ENCODE measurements at places on chromosomes 3 and 15.

DNA sequence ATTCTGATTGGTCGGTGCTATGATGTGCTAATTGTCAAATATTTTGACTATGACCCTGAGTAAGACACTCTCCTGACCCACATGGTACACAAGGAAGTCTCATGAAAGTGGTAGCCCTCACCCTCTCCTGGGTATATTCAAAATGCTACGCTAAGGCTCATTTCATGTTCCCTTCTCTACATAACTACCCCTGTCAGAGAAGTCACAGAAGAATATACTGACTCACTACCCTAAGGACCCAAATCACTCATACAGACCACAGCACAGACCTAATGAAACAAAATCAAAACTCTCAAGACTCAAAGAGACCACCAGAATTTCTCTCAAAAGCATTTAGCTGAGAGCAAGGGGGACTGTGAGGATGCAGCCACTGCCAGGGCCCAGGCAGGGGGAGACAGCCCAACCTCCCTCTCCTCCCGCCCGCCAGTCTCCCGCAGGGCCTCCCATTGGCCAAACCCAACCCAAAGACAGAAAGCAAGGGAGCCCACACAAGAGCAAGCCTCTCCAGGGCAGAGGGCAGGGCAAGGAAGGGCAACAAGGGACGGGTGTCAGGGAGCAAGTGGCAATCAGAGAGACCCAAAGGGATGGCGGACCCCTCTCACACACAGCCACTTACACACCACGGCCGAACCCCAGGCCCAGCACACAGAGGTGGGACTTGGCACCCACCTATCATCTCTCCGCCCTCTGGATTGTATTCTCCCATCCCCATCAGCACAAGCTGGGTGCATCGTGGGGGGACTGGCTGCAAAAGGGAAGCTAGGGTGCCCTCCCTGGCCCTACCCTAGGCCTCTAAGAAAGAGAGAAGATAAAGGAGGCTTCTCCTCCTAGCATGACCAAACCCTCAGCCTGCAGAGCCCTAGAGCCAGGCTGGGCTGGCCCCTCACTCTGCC, 41.6 kb downstream of the MEGF11 start:
- no peak for DNase-seq

DNA sequence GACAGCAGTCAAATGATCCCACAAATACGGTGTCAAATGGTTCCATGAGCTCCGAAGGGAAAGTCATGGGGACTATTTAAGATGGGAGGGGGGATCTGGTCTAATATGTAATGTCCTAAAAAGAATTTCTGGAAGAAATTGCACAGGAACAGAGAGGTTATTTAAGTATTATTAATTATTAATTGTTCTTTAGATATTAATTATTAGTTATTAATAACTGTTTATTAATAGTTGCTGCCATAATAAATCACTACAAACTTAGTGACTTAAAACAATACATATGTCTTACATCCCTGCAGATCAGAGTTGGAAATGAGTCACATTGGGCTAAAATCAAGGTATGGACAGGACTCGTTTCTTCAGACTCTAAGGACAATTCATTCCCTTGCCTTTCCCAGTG, 588.2 kb upstream of the NR2F2 start:
- DNase-seq, result no peak

GRCh38 chr3:14780927-14781507, 37.7 kb upstream of the FGD5 start:
- peak; percentile 72 for DNase-seq

DNA sequence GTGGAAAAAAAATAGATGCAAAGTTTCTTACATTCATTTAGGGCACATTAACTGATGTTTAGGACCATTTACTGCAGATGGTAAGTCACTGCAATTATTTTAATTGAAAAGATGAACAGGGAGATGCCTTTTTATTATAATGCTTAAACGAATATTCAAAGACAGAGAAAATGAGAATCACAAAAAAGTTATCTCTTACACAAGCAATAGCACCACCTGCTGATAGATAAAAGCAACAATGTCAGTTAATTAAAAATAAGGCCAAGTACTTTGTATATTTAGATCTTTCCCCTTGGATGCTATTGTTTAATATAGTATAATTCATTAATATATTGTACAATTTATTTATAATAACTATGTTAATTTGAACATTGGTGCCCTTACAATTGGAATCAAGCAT, 55.9 kb downstream of the IFT80 start:
- DNase-seq, result no peak

- DNase-seq, result no peak
Observed at GRCh38 chr3:71591101-71591500, 7.6 kb upstream of the FOXP1 start.

- DNase-seq, result peak; percentile 61
Observed at GRCh38 chr3:173371848-173372487, 25.6 kb upstream of the NLGN1 start.

- no peak for DNase-seq
Observed at GRCh38 chr3:105253225-105253624, 113.5 kb upstream of the ALCAM start.

GRCh38 chr3:115616461-115616860, 6.8 kb upstream of the GAP43 start:
- no peak for DNase-seq

GRCh38 chr3:80556763-80557162, 789.0 kb upstream of the ROBO1 start:
- DNase-seq, result no peak

- DNase-seq, result peak; percentile 73
Observed at GRCh38 chr3:49199239-49199899, 28.0 kb downstream of the KLHDC8B start.

DNA sequence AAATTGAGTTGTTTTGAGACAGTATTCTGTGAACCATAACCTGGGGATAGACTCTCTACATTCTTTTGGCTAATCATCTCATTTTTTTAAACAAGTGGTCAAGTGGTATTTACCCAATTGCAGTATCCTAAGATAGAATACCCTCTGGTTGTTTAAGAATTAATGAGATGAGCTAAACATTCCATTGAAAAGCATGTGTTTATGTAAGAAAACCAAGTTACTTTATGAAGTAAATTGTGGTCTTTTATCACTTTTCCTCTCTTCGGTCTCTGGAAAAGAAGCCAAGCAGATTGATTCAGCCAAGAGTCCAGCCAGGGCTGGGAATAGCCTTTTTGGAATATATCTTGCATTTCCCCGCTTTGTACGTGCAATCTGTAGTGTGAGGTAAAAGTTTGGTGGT, 185.7 kb upstream of the TOPAZ1 start:
- no peak for DNase-seq

- peak; percentile 12 for DNase-seq
Observed at GRCh38 chr3:152053866-152054265, 180.4 kb downstream of the SUCNR1 start.

DNA sequence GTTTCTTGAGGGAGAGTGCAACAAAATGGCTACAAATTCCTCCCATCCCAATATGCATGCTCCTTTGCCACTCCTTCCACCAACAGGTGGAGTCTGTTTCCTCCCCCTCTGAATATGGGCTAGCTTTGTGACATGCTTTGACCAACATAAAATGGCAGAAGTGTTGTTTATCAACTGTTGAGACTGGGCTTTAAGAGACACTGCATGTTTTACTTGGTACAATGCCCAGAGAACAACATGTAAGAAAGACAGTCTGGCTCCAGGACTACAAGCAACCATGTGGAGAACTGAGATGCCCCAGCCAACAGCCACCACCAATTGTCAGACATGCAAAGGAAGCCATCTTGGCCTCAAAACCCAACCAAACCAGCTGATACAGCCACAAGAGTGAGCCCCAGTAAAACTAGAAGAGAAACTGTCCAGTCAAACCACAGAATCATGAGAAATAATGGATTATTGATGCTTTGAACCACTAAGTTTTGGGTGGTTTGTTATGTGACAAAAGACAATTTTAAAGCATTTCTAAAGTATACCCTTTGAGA, 40.5 kb downstream of the NUDT16 start:
- no peak for DNase-seq

DNA sequence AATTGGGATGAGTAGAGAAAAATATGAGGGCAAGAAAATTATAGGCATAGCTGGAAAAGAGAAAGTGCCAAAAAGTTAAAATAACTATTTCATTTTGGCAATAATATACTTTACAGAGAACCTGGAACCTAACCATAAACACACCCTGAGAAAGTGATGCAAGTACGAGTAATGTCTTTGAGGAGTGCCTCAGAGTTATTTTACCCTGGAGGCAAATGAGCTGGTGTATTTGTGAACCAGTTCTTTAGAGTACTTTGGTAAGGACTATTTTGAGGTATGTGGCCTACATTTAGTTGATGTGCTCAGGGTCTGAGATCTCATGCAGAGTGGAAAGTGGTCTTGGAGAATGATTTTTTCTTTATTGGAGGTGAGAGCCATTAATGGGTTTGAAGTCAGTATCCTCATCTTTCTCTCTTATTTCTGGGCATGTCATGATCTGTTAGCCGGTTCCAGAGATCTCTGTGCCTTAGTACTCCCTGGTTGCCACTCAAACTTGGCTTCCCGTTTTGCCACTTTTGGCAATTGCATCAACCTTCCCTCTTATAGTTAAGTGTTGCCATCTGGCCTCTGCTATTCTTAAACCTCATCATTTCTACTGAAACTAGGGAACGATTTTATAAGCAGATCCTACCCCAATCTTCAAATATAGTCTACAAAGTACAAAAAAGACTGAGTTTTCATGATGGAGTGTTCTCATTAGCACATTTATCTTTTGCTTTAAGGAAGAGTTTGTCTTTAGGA, 145.7 kb downstream of the EPHA6 start:
- DNase-seq, result peak; percentile 84

GRCh38 chr3:13792051-13792490, 87.8 kb downstream of the WNT7A start:
- DNase-seq, result no peak

- DNase-seq, result peak; percentile 50
Observed at GRCh38 chr3:191235331-191236314, 36.6 kb downstream of the OSTN start.

DNA sequence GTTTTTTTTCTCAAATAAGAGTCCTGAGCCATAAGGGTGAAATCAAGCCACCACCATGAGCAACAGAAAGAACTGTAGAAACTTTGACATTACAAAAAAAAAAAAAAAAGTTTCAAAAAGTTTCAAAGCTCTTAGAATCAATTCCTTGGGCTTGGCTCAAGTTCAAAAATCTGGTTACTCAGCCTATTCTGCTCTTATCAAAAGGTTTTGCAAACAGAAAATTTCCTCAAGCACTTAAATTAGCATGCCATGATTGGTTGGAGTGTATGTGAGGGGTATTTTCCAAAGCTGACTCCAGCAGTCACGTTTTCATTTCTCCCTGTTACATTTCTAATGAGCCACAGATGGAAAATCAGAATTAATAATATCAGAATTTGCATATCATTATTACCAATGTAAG, 12.1 kb upstream of the PEX5L start:
- DNase-seq, result no peak

DNA sequence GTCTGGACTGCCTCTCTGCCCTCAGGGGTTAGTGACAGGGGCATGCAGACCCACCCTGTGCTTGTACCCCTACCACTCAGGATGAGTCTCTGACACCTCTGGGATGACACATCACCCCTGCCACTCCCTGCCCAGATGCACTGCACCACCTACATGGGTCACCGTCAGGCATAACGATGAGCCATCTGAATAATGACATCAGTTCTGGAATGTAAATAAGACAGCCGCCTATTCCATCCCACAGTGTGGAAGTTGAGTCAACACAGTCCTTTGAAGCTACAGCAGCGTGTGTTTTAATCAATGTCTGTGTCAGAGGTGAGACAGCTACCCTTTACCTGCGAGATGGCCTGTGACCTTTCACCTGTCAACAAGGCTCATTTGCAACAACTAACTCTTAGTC, 268.7 kb upstream of the ARRDC4 start:
- peak; percentile 93 for DNase-seq

- DNase-seq, result no peak
Observed at GRCh38 chr15:33638453-33638852, 327.7 kb downstream of the RYR3 start.

- peak; percentile 34 for DNase-seq
Observed at GRCh38 chr15:89414571-89414970, 79.9 kb upstream of the POLG start.

DNA sequence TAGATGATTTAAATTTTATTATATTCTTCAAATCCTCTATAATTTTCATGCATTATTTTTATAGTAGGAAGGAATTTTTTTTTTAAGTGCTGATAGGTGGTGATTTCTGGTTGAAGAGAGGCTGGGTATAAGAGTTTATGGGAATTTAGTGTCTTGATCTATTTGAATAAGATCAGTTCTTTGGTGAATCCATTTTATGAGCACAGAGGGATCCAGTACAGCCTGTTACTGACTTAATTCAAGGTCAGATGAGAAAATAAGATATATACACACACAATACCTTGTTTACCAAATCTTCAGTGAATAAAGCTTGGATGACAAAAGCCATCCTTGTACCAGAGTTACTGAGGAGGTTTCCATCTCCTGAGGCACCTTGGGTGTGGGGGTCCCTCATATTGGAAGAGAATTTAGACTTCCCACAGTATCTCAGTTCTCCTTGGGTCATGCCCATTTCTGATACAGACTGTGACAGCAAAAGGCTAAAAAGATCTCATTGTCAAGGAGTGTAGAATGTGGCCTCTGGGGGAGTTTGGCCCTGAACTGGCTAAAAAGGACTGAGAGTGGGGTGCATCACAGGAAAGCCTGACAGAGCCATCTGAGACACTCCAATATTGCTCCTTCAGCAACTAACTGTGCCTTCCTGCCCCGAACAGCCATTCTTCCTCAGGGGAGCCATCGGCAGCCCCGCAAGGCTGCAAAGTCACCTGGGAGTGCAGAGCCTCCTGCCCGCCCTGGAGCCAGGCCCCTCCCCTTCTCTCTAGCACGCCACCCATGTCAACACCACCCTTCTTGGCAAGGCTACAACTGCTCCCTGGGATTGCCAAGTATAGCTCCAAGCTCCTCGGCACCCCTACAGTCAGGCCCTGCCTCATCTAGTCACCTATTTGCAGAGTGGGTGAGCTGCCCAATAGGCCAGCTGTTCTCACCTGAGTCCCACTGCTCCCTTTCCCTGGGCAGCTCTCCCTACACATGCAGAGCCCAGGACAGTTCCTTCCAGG, 43.1 kb upstream of the HACD2 start:
- DNase-seq, result no peak

GRCh38 chr15:76253691-76254473, 57.4 kb downstream of the ETFA start:
- no peak for DNase-seq

DNA sequence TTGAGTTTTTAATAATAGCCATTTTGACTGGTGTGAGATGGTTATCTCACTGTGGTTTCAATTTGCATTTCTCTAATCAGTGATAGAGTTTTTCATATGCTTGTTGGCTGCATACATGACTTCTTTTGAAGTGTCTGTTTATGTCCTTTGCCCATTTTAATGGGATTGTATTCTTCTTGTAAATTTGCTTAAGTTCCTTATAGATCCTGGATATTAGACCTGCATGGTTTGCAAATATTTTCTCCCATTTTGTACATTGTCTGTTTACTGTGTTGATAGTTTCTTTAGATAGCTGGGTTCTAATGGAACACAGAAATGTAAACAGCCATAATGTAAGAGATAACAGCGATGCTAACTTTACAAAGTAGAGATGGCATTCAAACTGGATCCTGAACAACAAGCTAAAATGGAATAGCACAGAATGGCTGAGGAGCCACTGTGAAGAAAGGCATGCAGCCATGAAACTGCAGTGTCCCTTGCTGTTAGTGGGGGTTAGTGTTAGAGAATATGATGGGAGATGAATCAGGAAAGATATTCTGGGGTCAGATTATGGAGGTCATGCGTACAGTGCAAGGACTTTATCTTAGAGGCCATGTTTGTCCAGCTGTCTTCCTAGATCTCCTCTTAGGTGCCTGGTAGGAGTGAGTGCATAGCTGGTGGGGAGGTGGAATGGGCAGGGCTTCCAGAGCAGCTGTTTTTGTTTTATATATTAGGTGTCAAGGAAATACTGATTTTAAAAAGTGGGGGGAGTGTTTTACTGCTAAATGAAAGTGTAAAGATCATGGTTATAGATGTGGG, 48.1 kb downstream of the BBS4 start:
- peak; percentile 10 for DNase-seq

Data from trophoblast cell (in vitro differentiated cells and primary cell).